ENCODE measurements at places on chromosomes 1 and 21. TPM values are rescaled to one million over a fixed set of nuclear protein-coding genes. Genes with fewer than 3 reads are reported as not detected.

DLGAP3 gene
- polyA plus RNA-seq = 0.07 TPM

- no peak for DNase-seq
Measured at GRCh38 chr21:29256126-29256910, 42.4 kb upstream of the BACH1 start.

- peak; percentile 16 for DNase-seq
Measured at GRCh38 chr1:66464802-66465201, 69.2 kb upstream of the SGIP1 start.

DNA sequence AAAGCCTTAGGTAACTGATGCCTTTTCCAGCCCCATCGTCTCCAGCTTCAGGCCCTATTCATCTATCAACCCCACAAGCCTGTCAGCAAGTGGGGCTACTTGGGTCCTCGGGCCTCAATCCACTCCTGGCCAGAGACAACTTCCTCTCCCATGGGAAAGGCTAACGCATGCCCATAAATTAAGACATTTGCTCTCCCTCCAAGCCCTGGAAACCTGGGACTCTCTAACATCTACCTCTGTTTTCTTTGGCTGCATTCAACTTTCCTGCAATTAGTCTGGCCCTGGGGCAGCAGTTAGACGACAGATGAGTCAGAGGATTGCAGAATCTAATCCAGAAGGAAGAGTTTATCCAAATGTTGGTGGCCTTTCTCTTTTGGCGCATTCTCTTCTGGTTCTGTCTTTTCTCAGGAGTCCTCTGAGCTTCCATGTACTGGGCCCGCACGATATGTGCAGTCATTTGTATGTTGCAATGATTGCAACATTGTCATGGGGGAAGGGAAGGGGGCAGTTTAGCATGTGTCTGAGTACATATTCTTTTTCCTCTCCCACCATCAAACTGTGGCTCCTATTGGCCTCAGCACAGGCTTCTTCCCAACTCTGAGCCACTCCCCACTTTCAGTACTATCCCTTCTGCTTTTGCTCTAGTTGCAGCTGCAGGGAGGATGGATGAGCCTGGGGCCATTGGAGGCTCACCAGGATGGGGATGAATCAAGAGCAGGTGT, 54.4 kb downstream of the NAV1 start:
- peak; percentile 28 for DNase-seq

DNA sequence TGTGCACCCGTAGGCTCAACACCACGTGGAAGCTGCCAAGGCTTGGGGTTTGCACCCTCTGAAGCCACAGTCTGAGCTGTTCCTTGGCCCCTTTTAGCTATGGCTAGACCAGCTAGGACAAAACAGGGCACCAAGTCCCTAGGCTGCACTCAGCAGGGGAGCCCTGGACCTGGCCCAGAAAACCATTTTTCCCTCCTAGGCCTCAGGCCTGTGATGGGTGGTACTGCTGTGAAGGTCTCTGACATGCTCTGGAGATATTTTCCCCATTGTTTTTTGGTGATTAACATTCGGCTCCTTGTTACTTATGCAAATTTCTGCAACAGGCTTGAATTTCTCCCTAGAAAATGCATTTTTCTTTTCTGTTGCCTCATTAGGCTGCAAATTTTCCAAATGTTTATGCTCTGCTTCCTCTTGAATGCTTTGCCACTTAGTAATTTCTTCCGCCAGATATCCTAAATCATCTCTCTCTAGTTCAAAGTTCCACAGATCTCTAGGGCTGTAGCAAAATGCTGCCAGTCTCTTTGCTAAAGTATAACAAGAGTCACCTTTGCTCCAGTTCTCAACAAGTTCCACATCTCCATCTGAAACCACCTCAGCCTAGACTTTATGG, 69.0 kb upstream of the KRTAP19-8 start:
- DNase-seq = no peak

DNA sequence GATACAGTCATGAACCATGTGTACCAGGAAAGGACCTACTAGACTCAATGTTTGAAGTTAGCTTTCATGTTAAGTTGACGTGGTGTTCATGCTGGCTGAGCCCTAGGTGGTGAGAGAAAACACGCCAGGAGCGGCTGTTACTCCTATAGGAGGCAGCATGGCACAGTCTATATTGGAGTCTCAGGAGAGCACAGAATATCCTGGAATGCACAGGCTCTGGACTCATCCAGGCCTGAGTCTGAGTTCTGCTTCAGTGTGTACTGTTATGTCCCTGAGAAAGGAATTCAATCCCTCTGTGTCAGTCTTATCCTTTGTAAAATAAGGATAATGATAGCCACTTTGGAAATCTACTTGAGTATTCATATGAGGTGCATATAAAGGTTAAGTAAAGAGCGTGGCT, 41.2 kb downstream of the DPT start:
- peak; percentile 33 for DNase-seq
